Brain microvascular endothelial cell (primary cell): ENCODE measurements at places on chromosomes 2 and 18.

- no peak for DNase-seq
These were observed 20.8 kb downstream of the RALBP1 start for GRCh38 chr18:9495916-9496705.

GRCh38 chr2:206176901-206177300 lies 17.2 kb downstream of the EEF1B2 start:
- DNase-seq = no peak

- peak; percentile 2 for DNase-seq
These were observed 367.6 kb upstream of the CWC22 start for GRCh38 chr2:180374502-180375281.

- no peak for DNase-seq
These were observed 6.5 kb upstream of the SMAD2 start for GRCh38 chr18:47936952-47937351.

DNA sequence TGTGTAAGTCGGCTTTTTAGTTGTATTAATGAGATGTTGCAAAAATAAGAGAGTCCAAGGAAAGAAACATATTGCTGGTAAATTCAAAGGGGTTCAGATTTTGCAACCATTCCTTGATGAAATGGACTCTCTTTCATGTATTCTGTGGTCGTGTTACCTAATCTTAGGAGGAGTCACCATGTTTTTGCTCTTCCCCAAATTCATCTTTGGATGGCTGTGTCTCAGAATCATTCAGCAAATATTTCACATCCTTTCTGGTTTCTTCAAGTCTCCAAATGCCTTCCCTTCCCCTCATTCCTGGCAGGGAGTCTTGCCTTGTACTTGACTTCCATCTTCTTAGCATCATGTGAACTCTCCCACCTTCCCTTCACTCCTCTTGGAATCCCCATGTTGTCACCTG lies 66.1 kb downstream of the PTPRM start:
- no peak for DNase-seq

DNA sequence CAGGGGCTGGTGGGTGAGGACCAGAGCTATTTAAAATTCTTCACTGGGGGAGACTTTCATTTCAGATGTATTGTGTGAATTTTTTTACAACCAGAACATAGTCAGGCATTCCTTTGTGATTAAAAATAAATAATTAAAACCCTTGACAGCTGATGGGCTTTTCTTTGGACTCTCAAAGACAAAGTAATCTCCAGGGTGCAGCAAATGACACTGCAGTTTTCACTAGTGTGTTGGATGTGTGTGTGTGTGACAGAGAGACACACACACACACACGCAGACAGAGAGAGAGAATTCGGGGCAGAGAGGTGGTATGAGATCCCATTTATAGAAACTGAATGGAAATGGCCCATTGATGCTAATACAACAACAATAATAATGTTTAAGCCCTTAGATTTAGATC lies 10.3 kb upstream of the GALNT14 start:
- DNase-seq = no peak

DNA sequence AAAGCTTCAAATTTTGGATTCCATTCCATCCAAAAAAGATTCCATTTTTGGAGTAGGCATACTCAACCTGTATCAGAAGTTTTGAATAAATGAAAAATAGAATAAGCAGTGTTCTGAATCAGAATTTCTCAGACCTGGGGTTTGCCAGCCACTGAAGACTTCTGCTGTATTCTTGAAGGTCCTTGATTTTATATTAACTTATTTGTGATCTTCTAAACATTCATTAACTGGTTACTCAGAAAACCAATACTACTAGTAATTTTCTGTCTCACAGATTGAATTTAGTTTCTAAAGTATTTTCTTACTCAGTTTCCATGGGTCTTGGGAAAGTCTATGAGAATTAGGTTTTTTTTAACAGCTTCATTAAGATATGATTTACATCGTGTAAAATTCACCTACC lies 60.9 kb downstream of the RIF1 start:
- no peak for DNase-seq

DNA sequence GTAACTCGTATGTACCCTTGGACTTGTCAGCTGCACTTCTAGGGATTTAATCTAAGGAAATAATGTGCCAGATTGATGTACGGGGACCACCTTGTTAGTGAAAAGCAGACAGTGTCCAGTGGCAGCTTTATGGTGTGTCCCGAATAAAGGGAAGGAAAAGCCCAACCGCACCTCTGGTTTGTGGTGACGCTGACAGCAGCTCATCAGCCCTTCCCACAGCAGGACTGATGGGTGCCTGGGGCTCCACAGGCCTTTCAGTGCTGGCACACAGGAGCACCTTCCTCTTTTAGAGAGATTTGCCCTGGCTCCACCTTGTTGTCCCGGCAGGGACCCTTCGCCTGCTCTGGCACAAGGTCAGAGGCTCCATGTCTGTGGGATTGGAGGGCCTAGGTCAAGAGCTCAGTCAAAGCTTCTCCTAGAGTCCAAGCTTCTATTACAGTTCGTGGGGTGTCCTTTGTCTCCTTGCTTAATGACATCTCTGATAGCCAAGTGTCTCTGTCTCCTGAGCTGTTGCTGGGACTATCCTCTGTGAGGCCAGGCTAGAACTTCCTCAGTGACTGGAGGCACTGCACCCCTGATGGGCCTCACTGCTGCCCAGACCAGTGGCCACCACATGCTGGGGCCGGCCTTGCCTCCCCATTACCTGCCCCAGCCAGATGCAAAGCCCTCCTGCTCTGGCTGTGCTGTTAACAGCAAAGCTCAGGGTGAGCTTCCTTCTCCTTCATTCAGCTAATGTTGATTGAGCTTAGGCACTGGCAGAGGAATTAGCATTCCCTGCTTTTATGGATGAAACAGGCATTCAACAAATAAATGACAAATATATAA lies 33.0 kb upstream of the SCLY start:
- DNase-seq = no peak

DNA sequence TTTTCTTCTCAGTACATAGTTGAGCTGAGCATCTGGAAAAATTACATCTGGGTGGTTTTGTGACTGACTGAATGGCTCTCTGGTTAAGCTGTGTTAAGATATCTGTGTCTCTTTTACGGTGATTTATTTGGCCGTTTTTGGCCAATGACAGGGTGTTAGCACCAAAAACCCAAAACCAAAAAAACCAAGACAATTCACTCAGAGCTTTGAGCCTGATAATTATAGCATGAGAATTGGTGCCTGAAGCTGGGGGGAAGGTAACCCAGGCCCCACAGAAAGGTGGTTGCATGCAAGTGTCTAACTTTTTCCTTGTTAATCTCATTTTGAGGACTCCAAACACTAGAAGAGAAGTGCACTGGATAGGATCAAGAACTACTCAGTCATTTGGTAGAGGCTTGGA lies 4.5 kb downstream of the CD28 start:
- DNase-seq = no peak

DNA sequence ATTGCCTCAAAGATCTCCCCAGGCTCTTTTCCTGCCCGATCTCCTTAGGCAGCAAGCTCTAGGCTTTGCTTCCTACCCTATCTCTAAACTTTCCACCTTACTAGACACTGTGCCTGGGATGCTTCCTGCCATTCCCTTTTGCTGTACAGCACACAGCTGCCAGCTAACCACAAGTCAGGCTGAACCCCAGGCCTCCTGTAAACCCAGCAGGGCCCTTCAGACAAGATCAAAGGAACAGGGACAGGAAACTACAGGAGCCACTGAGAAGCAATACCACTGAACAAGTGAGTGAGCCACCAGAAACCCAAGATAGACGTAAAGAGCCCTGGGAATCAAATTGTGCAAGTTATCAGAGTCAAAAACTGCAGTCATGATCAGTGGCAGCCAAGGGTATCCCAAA lies 180.7 kb downstream of the SUCLG1 start:
- no peak for DNase-seq

DNA sequence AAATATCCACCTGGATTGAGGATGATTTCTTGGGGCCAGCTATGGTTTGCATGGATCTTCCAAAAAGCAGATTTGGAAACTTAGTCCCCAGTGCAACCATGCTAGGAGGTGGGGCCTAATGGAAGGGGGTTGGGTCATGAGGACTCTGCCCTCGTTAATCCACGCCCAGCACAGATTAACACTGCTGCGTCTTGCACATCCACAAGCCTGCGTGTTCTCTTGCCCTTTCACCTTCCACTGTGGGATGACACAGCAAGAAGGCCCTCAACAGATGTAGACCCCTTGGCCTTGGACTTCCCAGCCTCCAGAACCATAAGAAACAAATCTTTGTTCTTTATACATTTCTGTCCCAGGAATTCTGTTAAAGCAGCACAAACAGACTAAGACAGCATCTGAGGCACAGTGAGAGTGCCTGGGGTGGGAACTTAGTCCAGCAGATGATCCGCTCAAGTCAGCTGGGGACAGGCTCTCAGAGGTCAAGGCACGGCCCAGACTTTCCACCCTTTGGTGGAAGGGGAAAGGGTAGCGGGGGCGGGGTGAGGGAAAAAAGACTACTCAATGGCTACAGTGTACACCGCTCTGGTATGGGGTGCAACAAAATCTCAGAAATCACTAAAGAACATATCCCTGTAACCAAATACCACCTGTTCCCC lies 2.4 kb downstream of the RAB17 start:
- DNase-seq = no peak

- DNase-seq = peak; percentile 64
These were observed 61.6 kb downstream of the MFSD6 start for GRCh38 chr2:190469771-190470170.

DNA sequence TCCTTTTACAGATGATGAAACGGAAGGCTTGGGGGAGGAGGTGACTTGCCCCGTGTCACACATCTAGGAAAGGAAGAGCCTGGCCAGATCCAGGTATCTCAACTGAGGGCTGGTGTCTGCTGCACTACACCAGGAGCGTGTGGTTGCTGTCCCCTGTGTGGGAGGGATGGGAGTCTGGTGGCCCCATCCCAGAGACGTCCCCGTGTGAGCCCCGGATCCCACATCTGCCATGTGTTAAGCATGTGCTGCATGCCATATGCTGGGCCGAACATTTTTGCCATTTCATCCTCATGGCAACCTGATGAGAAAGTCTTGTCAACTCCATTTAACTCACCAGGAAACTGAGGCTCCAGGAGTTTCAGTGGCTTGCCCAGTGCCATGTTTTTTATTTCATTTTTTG lies 4.2 kb downstream of the GAREM2 start:
- no peak for DNase-seq

GRCh38 chr2:170601489-170601888 lies 113.6 kb upstream of the SP5 start:
- no peak for DNase-seq

- no peak for DNase-seq
These were observed 6.3 kb downstream of the VIT start for GRCh38 chr2:36702781-36703180.

- DNase-seq = no peak
These were observed 266.2 kb downstream of the TGIF1 start for GRCh38 chr18:3716116-3716660.

DNA sequence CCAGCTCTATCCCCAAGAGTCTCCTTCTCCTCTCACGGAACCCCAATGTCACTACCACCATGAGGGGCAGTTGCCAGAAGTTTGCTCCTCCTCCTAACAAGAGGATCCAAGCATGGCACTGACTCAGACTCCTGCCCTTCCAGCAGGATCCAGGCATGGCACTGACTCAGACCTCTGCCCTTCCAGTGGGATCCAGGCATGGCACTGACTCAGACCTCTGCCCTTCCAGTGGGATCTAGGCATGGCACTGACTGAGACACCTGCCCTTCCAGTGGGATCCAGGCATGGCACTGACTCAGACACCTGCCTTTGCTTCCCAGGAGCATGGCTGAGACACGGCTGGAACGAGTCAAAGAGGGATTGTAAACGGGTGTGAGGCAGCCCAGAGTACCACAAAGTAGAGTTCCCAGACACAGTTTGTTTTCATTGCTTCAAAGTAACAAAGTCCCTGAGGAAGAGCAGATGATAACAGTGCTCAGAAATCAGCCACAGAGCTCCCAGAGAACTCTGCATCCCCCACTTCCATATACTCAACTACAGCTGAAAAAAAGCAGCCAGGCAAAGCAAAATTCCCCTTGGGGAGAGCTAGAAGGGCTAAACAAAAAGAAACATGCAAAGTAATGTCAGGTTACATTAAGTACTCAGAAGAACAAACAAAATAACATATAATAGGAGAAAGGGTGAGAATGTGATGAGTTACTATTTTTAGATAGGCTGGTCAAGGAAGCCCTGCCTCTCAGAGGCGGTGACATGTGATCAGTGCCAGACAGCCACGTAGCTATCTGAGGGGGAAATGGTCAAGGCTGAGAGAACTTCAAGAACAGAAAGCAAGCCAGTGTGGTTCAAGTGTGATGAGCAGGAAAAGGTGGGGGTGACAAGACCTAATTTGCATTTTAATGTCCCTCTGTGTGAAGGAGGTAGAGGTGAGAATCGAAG lies 3.0 kb downstream of the BUB1 start:
- DNase-seq = peak; percentile 42

DNA sequence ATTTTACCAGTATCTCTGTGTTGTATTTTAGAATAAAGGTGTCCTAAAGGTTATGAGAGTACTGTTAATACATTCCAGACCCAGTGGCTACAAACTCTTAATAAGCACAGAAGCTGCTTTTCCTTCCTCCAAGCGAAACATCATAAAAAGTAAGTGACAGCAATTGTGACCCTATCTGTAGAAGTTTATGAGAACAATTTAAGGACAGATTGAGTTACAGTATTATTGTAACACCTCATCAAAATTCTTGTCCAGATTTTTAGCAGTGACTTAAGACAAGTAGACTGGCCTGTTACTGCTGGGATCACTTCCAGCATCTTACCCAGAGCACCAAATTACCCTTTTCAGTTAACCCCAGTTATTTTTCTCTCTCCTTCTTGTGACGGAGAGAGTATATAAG lies 154.6 kb downstream of the ERBB4 start:
- DNase-seq = no peak

DNA sequence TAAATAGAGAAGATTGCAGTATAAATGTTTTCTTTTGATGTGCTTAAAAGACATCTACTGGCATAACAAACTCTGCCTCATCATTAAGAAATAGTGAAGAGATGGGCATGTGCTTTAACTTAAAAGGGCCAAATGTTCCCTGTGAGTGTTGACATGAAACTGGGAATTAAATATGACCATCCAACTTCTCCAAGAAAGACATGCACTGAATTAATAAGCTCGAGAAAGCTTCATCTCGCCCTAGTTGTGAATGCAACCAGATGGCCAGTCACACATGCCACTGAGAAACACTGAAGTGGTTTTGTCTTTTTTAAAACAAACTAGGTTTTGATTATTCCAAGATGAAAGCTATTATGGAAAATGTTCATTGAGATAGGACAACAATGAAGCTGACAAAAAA lies 479.2 kb downstream of the RIT2 start:
- DNase-seq = no peak

GRCh38 chr2:189514104-189514503 lies 66.5 kb downstream of the SLC40A1 start:
- DNase-seq = no peak

GRCh38 chr2:184030989-184031388 lies 567.3 kb upstream of the ZNF804A start:
- no peak for DNase-seq

DNA sequence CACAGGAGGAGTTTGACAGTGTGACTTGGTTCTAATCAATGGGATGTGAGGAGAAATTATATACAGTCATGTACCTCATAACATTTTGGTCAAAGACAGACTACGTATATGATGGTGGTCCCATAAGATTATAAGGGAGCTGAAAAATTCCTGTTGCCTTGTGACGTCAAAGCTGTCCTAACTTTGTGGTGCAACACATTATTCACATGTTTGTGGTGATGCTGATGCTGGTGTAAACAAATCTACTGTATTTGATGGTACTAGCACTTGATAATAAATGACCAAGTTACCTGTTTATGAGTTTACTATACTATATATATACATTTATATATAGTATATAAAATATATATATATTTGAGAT lies 29.1 kb upstream of the TGIF1 start:
- DNase-seq = no peak

- DNase-seq = peak; percentile 44
These were observed 75.8 kb downstream of the ACTR3 start for GRCh38 chr2:113965644-113966043.

GRCh38 chr2:154484338-154485099 lies 214.0 kb upstream of the KCNJ3 start:
- no peak for DNase-seq
